RWPE1 (cell line): ENCODE measurements at places on chromosomes 2 and 18.

- no peak for DNase-seq
Observed at GRCh38 chr18:58058720-58059119, 14.7 kb downstream of the NEDD4L start.

DNA sequence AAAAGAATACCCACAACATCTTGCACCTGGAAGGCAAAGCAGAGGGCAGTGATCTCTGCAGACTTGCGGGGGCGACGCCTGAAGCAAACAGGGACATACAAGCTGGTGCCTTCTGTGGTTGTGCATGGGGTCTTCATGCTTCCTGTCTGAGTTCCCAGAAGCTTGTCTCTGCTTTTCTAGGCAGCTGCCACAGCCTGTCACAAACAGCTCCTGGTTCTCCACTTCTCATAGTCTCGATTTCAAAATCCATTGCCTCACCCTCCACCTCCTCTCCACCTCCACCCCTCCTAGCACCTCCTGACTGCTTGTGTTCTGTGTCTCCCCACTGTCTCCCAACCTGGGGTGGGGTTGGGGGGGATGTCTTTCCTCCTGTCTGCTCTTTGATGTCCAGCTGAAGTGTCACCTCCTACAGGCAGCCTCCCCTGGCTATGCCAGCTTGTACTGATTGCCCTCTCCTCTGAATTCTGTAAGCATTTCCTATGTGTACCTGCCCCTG, 1.7 kb upstream of the PROC start:
- DNase-seq: no peak

- DNase-seq: no peak
Observed at GRCh38 chr2:183040604-183041003, 2.3 kb upstream of the NCKAP1 start.

GRCh38 chr2:48129293-48129950, 223.1 kb upstream of the FBXO11 start:
- no peak for DNase-seq

GRCh38 chr2:9145752-9146430, 60.7 kb upstream of the ASAP2 start:
- no peak for DNase-seq
